ENCODE measurements at places on chromosomes 16 and 17.
A peak's percentile ranks its signal among the peaks of the same experiment; 100 is the strongest.

DNA sequence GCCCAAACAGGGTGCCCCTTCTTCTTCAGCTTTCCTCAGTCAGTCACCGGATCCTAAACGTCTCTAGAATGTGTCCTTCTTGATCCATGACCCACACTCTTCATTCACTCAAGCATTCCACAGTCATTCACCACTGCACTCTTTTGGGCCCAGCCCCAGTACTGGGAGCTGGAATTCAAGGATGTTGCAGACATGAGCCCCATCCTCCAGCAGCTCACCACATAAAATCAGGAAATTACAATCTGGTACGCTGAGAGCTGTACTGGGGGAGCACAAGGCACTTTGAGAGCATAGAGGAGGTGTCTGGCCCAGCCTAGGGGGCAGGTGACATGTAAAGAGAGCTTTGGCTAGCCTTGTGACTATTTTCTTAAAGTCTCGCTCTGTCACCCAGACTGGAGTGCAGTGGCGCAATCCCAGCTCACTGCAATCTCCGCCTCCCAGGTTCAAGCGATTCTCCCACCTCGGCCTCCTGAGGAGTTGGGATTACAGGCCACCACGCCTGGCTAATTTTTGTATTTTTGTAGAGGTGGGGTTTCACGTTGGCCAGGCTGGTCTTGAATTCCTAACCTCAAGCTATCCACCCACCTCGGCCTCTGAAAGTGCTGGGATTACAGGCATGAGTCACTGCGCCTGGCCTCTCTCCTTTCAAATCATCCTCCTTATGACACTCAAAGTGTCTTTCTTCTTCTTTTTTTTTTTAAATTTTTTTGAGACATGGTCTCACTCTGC, 18.7 kb downstream of the CES4A start:
- DNase-seq = no peak

DNA sequence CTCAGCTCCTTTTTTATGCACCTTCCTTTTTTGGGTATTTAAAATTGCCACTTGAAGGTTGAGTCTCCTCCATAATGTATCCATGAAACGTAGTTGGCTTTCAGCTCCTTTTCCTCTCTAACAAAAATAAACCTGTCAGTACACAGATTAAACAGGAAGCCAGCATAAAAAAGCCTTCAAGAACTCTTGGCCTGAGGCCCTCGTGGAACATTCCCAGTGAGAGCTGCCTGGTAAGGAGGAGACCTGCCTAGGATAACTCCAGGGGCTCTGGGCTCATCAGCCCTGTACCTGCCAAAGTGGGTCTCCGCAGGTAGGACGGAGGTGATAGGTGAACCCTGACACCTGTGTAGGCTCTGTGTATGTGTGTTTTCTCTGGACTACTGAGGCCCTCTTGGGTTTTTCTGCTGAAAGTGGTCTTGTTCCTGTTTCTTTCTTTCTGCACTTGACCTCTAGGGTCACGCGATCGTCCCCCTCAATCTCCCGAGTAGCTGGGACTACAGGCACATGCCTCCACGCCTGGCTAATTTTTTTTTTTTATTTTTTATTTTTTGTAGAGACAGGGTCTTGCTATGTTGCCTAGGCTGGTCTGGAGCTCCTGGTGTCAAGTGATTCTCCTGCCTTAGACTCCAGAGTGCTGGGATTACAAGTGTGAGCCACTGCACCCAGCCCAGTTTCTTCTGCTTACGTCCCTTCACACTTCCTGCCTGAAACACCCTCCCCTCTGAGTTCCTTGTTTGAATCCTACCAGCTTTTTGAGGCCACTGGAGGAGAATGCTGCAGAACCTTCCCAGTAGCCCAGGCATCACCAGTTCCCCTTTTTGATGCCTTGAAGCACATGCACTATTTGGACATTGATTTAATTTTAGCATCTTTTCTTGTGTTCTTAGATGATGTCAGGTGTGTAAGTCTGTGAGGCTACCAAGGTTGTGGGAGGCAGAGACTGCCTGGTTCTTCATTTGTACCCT, 9.8 kb downstream of the PGS1 start:
- no peak for DNase-seq

GRCh38 chr16:26530584-26531289, 536.0 kb upstream of the C16orf82 start:
- no peak for DNase-seq

- peak; percentile 57 for DNase-seq
Measured at GRCh38 chr17:17682737-17683680, 1.8 kb downstream of the RAI1 start.

DNA sequence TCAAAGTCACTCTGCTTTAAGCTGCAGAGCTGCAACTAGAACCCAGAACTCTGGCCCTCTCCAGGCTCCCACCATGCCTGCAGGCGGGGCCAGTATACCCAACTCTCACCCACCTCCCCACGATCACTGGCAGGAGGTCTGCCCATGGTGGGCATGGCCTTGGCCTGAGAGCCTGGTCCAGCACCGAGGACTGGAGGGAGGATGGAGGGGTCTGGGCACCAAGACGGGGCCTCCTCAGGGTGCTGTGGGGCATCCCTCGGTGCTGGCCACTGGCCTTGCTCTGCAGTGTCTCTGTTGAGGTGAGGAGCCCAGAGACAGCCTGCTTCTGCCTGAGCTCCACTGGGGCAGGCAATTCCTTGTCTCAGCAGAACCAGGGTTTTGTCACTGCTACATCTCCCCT, 1.5 kb upstream of the KRT16 start:
- no peak for DNase-seq

DNA sequence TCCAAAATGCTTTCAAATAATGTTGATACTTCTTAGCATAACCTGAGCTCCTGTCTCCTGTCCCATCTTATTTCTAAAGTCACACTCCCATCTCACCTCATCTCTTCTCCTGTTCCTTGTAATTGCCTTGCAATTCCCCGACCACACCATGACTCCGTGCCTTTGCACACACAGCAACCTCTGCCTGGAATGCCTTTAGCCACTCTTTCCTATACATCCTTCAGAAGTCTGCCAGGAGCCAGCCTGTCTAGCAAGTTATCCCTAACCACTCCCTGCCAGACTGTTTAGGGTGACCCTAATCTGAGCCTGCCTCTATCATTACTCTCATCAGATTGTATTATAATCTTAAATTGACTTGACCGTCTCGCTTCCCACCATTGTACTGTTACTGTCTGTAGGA, 168.0 kb upstream of the NOG start:
- DNase-seq = no peak

- no peak for DNase-seq
Measured at GRCh38 chr16:17444658-17445057, 26.1 kb downstream of the XYLT1 start.

GRCh38 chr17:57455063-57455914, 199.0 kb downstream of the MSI2 start:
- no peak for DNase-seq

GRCh38 chr17:1473170-1473569, 17.1 kb upstream of the CRK start:
- no peak for DNase-seq

DNA sequence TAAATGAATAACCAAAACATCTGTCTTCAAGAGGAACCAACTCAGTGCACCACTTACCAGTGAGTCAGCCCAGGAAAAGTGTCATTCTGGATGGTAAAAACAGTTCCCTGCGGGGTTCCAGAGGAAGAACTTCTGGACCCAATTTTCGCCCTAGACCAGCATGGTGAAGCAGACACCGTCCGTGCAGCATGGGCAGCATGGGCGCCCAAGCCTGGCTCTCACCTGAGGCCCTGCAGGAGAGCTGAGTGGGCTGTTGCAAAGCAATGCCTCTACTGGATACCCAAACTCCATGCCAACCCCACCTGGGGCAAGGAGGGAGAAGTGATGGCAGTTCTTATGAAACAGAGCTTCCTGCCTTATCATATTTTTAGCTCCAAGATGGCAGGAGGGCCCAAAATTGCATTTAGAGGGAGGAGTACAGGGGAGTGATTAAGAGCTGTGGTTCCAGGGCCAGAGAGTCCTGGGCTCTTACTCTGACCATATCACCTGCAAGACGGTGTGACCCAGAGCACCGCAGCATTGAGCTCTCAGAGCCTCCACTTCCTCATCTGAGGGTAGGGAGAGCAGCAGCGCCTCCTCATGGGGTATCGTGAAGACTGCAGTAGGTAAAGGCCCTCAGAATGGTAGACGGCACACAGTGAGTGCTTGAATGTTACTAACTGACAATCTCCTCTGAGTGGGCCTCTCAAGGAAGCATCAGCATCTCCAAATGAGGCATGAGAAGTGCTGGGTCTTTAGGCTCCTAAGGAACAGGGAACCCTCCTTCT, 16.6 kb upstream of the INPP5K start:
- DNase-seq = no peak

DNA sequence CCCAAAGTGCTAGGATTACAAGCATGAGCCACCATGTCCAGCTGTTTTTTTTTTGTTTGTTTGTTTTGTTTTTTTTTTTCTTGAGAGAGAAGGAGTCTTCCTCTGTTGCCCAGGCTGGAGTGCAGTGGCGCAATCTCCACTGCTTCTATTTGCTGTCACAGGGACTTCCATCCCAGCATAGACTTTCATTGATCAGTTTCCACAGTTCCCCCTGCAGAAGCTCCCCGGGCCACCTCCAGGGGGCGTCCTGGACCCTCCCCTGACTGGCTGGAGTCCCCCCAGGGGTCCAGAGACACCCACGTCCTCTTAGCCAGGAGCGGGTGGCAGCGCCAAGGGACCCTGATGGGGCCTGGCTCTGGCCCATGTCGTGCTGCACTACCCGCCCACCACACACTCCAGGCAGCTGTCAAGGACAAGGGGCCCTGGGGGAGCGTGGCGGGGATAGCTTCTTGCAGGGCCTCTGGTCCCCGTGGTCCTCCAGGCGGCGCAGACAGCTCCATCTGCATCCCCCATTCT, 3.1 kb upstream of the NPW start:
- DNase-seq = no peak

DNA sequence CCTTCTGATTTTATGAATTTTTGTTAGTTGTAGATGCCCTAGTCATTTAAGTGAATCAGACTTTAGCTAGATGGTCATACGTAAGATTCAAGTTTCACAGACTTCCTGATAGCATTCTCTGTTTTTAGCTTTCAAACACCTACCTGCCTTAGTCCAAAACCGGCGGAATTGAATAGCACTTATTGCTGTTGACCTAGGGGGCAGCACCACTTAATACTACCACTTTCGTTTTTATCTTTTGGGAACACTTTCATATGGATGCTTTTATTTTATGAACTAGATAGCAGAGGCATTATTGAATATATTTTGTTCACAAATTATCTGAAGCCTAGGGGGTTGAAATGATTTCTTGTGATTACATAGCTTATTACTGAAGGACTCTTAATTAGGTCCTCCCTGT, 31.5 kb downstream of the TADA2A start:
- DNase-seq = no peak

DNA sequence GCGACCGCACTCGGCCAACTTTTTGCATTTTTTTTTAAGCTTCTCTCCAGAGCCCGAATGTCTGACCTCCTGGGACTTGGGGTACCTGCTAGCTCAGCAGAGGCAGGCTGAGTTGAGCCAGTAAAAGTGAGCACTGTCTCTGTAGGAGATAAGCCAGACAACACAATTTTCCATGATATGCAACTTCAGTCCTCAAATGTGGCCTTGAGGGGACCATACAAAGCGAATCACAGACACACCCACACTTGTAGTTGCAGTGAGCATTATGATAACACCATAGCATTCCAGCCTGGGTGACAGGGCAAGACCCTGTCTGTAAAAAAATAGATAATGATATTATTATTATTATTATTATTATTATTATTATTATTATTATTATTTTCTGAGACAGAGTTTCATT, 2.6 kb downstream of the DPEP2 start:
- no peak for DNase-seq

DNA sequence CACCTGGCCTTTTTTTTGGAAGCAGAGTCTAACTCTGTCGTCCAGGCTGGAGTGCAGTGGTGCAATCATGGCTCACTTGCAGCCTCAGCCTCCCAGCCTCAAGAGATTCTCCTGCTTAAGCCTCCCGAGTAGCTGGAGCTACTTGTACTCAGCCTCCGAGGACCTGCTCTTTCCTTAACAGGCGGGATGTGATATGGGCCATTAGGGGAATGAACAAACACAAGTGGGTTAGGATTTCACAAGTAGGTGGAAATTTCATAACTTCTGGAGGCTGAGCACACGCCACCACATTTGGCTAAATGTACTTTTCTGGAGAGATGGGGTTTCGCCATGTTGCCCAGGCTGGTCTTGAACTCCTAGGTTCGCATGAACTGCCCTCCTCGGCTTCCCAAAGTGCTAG, 4.1 kb downstream of the PAM16 start:
- no peak for DNase-seq

DNA sequence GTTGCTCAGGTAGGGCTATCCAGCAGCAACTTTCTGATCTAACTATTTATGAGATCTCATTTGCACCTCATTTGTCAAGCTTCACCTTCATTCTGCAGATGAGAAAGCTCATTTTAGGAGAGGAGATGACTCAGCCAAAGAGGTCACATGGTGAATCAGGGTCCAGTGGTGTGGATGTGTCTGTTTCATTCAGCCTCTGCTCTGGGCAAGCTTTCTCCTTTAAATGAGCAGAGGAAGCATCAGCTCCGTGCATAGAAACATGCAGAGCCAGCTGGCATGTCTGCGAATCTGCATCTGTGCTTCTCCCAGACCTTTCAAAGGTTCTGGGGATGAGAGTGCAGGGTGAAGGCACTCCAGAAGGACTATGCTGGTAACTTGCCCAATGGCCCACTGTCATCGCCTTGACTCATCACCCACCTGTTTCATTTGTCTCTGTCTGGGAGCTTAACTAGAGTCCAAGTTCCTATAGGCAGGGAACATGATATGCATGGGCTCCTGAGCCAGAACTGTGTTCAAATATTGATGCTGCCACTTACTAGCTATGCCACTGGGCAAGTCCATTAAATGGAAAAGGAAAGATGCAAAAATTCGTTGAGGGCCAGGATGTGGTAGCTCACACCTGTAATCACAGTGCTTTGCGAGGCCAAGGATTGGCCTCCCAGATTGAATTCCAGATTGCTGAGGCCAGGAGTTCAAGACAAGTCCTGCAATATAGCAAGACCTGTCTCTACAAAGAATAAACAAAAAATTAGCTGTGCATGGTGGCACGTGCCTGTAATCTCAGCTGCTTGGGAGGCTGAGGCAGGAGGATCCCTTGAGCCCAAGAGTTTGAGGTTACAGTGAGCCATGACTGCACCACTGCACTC, 67.1 kb upstream of the NLK start:
- no peak for DNase-seq

DNA sequence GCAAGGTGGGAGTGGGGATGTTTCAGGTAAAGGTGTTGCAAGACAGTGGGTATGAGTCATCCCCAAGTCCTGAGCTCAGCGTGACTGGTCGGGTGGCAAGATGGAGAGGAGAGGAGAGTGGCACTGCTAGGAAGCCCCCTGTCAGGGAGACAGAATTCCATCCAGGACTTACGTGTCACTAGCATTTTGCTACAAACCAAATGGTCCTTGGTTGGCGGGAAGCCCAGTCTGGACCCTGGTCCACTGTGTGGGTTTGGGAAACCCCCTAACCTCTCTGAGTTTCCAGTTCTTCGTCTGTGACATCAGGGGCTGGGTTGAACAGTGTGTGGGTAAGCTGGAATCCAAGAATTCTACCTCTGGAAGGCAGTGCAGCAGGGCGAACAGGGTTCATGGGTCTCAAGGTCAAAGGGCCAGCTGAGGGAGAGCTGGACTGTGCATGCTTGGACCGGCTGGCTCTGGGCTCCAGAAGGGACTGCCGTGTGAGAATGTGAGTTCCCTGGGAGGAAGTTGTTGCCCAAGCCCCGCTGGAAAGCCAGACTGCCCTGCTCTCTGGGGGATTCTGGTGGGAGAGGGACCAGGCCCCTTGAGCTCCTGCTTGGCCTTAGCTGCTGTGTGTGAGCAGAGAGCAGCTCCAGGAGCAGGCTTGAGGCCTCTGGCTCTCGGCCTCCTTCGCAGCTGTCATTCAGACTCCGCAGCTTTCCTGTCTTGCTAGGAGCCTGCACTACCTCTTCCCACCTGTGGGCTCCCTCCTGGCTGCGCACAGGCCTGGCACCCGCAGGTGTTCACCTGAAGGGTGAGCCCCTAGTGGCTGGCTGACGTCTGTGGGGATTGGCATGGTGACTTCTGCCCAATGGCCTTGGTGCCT, 84.6 kb downstream of the NT5M start:
- no peak for DNase-seq
